Activated T-helper 2 cell treated with anti-CD3 and anti-CD28 coated beads, Interferon-gamma antibody, Interleukin-2, Interleukin-4, amounts not matched to agents 10 μg/mL and 5 μg/mL and 100 μg/mL, durations not matched to agents 14 hours and 24 hours and 36 hours (primary cell): ENCODE measurements at places on chromosomes 7 and 10.

DNA sequence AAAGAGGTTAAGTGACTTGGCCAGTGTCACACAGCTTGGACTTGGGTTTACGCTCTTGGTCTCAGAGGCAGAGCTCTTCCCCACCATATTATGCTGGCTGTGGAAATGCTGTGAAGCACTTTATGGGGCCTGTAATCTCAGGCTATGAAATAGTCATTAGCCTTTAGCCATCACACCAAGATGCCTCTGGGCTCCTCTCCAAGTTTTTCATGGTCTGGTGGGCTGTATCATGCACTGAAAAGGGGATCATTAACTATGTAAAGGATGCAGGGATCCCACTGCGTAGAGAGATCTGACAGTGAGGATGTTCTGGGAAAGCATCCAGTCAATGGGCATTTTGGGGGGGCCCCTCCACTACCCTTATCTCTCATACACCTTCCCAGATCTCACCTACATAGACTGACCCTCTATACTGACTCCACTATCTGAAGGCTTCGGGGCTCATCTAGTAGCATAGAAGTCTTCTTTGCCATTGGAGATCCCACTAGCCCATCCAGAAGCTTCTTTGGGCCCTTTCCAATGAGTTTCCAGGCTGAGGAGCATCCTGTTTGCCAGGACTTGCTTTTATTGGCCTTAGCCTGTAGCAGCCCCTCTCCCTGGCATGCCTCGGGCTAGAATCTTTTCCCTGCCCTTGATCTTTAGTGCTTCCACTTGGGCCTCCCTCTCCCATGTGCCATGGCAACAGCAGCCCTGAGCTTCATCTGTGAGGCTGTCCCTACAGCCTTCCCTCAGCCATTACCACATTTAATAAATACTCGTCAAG is 19.6 kb downstream of the FRMPD2 start:
- no peak for DNase-seq

DNA sequence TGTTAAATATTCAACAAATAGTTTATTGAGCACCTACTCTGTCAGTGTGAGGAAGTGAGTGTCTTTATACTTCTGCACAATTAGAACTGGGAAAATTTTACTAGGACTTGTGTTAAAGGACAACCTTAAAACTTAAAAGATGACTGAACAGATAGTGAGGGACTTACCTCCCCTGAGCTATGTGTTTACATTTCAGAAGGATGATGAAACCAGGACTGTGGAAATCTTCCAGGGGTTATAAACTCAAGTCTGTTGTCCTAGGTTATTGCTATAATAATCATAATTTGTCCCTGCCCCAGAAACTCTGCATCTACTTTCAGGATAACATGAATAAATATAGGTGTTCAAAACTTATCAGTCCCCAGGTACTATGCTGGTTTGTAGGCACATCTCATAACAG is 261.0 kb upstream of the MKLN1 start:
- DNase-seq, result no peak

GRCh38 chr7:30519122-30519521 is 14.5 kb upstream of the GGCT start:
- no peak for DNase-seq

GRCh38 chr7:46850563-46851330 is 731.2 kb downstream of the TNS3 start:
- DNase-seq, result no peak

GRCh38 chr10:131579251-131580071 is 267.9 kb upstream of the TCERG1L start:
- no peak for DNase-seq

- DNase-seq, result no peak
Measured at GRCh38 chr7:36207451-36208291, 54.6 kb downstream of the EEPD1 start.

DNA sequence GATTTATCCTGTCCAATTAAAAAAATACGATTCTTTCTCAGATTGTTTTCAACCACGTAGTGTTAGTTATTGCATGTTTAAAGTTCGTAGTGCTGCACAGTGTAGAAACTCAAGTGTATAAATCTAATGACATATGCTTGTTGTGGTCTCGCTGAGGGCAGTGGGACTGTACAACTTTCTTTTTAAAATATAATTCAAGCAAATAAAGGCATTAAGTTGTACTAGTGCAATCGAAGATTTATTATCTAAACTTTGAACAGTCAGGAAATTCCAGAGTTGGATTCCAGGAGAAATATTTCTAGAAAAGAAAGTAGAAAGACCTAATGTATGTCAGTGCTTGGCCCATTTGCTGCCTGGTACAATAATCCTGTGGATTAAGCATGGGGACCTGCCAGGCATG is 124.1 kb upstream of the HPS1 start:
- DNase-seq, result no peak

GRCh38 chr7:103958284-103958818 is 31.1 kb downstream of the RELN start:
- DNase-seq, result no peak

DNA sequence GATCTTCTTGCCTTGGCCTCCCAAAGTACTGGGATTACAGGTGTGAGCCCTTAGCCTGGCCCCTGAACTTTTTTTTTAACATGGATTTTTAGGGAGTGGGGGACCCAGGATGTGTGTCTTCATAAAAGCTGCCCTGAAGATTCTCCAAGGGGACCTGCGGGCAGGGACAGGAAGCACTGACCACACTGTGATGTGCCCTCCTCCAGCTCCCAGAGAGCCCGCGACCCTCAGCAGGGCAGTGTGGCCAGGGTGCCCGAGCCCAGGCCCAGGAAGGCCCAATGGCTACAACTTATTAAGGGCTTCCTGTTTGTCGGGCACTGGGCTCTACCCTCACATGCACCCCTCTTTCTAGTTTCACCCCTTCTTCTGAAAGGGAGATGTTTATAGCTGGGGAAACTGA is 2.5 kb upstream of the RET start:
- DNase-seq, result no peak

- DNase-seq, result no peak
Measured at GRCh38 chr10:113947184-113948041, 93.0 kb downstream of the NHLRC2 start.
